Stomach (tissue), 19 donors: ENCODE measurements at places on chromosomes 16 and 17. TPM values are rescaled to one million over a fixed set of nuclear protein-coding genes. Genes with fewer than 3 reads are reported as not detected.

The SNAI3 gene
- 2.6 TPM for total RNA-seq

GRCh38 chr16:52912565-52913173, 140.0 kb downstream of the CHD9NB start:
- H3K4me3 ChIP-seq, result no peak overlapping the region
- no peaks in the 10 kb centered on the region for H3K36me3 ChIP-seq
- H3K27me3 ChIP-seq, result no peaks in the 10 kb centered on the region
- H3K4me1 ChIP-seq, result no peaks in the 10 kb centered on the region

The KRTAP16-1 gene
- not detected for total RNA-seq

- no peaks in the 10 kb centered on the region for H3K27me3 ChIP-seq
- H3K4me1 ChIP-seq, result peaks cover 65% of the 10 kb centered on the region
- H3K27ac ChIP-seq, result peak overlapping the region; percentile 99
- H3K4me3 ChIP-seq, result no peak overlapping the region
Observed at GRCh38 chr17:60522889-60523626, 3.0 kb downstream of the APPBP2 start.

The EMC6 gene
- not detected for total RNA-seq

The ATP1B2 gene
- 0.55 TPM for total RNA-seq

The SGSM2 gene
- total RNA-seq, result 97.9 TPM

DNA sequence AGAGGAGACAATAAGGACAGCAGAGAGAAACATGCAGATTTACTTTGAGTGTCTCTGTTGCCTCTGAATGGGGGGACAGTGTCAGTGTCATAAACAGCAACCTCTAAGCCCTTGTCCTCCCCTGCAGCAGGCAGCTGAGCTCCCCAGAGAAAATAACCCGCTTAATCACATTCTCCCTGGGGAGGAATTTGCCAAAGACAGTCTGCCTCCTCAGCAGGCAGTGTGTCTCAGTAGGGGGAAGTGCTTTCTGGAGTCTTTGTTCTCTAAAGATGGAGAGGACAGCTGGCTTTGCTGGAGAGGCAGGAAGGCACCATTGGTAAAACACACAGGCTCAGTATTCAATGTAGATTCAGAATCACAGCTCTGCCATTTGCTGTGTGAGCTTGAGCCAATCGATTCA, 16.1 kb downstream of the TEKT5 start:
- no peaks in the 10 kb centered on the region for H3K27me3 ChIP-seq
- H3K27ac ChIP-seq, result no peak overlapping the region
- no peak for DNase-seq
- no peak overlapping the region for H3K4me3 ChIP-seq

GRCh38 chr16:10752843-10753523, 9.3 kb downstream of the NUBP1 start:
- H3K4me1 ChIP-seq, result no peaks in the 10 kb centered on the region
- DNase-seq, result peak; percentile 31
- peaks cover 51% of the 10 kb centered on the region for H3K36me3 ChIP-seq
- no peak overlapping the region for H3K27ac ChIP-seq
- H3K27me3 ChIP-seq, result no peaks in the 10 kb centered on the region

GRCh38 chr17:79670537-79671084, 59.8 kb upstream of the RBFOX3 start:
- H3K4me1 ChIP-seq, result peaks cover 6% of the 10 kb centered on the region
- DNase-seq, result no peak
- H3K4me3 ChIP-seq, result no peak overlapping the region
- H3K27me3 ChIP-seq, result no peaks in the 10 kb centered on the region

DNA sequence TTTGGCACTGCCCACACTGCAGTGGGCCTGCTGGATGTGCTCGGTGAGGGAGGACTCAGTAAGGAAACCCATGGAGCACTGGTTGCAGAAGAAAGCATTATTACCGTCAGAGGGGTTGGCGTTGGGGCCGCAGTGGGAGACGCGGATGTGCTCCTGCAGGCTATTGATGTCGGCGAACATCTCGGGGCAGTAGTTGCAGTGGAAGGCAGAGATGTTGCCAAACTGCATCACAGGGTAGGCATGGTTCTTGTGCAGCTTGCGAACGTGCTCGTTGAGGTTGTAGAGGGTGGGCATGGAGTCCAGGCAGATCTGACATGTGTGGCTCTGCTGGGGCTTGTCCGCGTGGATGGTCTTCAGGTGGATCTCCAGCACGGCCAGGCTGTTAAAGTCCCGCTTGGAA, 218.4 kb downstream of the ZNF423 start:
- H3K4me3 ChIP-seq, result no peak overlapping the region
- no peak for DNase-seq
- H3K36me3 ChIP-seq, result peaks cover 27% of the 10 kb centered on the region
- H3K4me1 ChIP-seq, result peaks cover 13% of the 10 kb centered on the region

GRCh38 chr16:72848759-72849664, 198.9 kb downstream of the ZFHX3 start:
- H3K4me1 ChIP-seq, result peaks cover 55% of the 10 kb centered on the region
- H3K36me3 ChIP-seq, result no peaks in the 10 kb centered on the region
- H3K27ac ChIP-seq, result peak overlapping the region; percentile 79
- no peaks in the 10 kb centered on the region for H3K27me3 ChIP-seq
- peak; percentile 95 for DNase-seq

- no peaks in the 10 kb centered on the region for H3K27me3 ChIP-seq
- H3K4me3 ChIP-seq, result no peak overlapping the region
- H3K36me3 ChIP-seq, result peaks cover 45% of the 10 kb centered on the region
- peak; percentile 71 for DNase-seq
Observed at GRCh38 chr17:43766413-43767052, 7.9 kb upstream of the SOST start.

The KRT9 gene
- total RNA-seq, result not detected

GRCh38 chr16:85251225-85251760, 139.0 kb upstream of the CIBAR2 start:
- no peak overlapping the region for H3K4me3 ChIP-seq
- H3K27ac ChIP-seq, result no peak overlapping the region
- no peak for DNase-seq
- H3K36me3 ChIP-seq, result no peaks in the 10 kb centered on the region
- H3K4me1 ChIP-seq, result peaks cover 8% of the 10 kb centered on the region
- H3K27me3 ChIP-seq, result no peaks in the 10 kb centered on the region

GRCh38 chr17:81913394-81914102, 2.3 kb upstream of the PCYT2 start:
- H3K27ac ChIP-seq, result no peak overlapping the region
- no peaks in the 10 kb centered on the region for H3K27me3 ChIP-seq
- peaks cover 48% of the 10 kb centered on the region for H3K36me3 ChIP-seq
- H3K4me3 ChIP-seq, result no peak overlapping the region
